ENCODE measurements at places on chromosomes 2 and 18.
A peak's percentile ranks its signal among the peaks of the same experiment; 100 is the strongest.

DNA sequence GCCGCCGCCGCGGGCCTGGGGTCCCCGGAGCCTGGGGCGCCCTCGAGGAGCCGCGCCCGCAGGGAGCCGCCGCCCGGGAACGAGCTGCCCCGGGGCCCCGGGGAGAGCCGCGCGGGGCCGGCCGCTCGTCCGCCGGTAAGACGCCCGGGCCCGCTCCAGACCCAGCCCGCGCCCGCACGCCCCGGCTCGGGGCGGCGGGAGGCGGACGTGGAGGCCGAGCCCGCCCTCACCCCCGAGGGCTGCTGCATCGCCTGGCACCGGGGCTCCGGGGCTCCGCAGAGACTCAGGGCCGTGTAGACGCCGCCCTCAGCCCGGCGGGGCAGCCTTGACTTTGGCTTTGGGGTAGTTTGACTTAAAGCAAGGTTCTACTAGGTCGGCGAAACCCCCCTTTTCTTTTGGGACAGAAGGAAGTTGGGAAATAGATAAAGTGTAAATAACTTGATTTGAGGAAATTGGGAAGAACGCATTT is 335 bp downstream of the ERFE start:
- peak; percentile 58 for DNase-seq

DNA sequence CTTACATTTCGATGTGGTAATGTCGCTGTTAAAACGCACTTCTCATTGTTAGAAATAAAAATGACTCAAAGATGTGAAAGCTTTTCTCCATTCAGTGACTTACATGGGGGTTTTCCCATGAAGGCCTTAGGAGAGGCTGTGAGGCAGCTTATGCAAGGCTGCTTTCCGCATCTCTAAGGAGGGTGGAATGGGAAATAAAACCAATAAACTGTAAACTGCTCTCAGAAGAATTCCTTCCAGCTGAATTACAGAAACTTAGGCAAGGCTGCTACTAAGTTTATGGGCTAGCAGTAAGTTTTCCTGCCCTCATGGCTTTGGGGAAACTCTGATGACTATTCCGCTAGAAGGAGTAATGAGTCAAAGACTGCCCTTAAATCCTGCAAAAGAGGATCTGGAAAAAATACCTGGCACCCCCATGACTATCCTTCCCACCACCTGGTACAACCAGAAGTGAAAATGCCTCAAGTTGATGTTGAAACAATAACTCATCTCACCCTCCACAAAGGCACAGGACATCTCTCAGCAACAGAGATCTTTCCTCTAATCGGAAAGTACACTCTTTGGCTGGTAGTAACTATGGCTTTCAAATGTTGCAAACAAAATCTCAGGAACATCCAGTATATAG is 97.7 kb upstream of the SMAD7 start:
- no peak for DNase-seq

GRCh38 chr2:121898483-121898882 is 143.0 kb downstream of the TSN start:
- no peak for DNase-seq

DNA sequence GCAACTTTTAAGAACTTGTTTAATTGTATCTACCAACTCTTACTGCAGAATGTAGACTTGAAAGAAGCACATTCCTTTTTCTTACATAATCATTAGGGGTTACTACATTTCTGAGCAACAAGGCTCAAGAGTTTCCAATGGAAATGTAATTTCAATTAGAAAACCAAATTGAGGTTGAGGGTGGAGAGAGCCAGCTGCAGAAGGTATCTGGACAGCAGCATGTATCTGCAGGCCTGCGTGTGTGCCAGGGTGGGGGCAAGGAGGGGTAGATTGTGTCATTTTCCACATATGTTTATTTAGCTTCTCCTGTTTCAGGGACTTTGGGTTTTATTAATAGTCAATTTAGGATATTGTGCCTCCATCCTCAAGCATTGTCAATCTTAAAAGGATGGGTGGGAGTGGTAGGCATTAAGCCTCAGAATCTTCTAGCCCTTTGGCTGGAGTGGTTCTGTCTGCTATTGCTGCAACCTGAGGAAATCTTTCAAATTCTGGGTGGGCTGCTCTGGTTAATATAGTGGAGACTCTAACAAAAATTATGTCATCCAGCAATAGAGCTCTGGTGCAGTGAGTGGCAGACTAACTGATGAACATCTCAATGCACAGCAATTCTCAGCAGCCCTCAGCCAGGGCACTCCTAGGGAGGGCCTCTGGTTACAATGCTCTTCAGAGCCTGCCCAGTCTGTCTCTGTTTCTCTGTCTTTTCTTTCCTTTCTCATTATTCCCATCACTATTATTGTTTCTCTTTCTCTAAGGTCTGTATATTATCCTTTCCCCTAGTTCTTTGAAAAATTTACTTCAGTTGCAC is 151.4 kb downstream of the RPIA start:
- DNase-seq, result no peak

DNA sequence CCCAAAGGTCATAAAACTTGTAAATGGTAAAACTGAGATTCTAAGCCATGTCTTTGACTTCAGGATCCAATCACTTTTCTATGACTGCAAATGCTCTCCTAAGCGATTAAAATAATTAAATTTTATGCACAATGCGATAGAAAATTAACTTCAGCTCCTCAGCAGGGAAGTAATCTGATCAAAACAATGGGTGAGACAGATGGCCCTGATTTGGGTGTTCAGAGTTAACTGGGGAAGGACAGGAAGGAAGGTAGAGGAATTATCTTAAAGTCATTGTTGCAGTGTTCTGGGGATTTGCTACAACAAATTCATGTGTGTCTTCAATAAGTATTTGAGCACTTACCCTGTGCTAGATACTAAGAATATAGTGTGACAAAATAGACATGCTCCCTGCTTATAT is 446.0 kb upstream of the MEX3C start:
- DNase-seq, result no peak

GRCh38 chr2:9844036-9844483 is 786 bp downstream of the TAF1B start:
- DNase-seq, result no peak

DNA sequence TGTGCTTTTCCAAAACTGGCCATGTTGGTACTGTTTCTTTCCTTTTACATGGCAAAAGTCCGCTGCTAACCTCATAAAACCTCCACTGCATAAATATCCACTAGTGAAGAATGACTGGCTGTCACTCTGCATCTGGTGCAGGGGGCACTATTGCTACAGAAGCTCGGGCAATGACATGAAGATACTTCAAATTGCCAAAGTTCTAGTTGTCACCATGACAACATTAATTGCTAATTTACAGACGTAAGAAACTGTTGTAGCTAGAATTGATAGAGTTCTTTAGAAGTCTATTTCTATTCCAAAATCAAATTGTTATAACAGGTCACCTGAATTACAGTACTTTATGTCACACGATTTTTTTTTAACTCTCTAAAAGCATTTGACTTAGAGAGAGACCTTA is 845 bp downstream of the CFAP210 start:
- DNase-seq, result peak; percentile 11

- DNase-seq, result peak; percentile 72
These were observed 10.1 kb downstream of the SRSF7 start for GRCh38 chr2:38740851-38741731.

DNA sequence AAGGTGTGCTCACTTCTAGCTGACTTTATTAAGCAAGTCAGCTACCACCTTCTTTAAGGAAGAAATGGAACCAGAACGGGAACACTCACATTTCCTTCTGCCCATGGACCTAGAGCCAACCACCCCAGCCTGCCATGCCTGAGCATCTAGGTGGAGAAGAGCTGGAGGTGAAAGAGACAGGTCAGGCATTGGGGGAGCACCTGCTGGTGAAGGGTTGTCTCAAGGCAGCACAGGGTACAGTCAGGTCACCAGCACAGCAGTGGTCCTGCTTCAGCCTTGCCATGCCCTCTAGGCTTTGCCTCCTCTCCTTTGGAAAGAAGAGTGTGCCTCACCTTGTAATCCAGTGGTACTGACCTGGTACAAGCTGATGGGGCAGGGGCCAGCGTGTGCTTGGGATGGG is 107.9 kb downstream of the KCNF1 start:
- DNase-seq, result no peak

- DNase-seq, result no peak
These were observed 241.0 kb downstream of the FSIP2 start for GRCh38 chr2:185979546-185980071.

DNA sequence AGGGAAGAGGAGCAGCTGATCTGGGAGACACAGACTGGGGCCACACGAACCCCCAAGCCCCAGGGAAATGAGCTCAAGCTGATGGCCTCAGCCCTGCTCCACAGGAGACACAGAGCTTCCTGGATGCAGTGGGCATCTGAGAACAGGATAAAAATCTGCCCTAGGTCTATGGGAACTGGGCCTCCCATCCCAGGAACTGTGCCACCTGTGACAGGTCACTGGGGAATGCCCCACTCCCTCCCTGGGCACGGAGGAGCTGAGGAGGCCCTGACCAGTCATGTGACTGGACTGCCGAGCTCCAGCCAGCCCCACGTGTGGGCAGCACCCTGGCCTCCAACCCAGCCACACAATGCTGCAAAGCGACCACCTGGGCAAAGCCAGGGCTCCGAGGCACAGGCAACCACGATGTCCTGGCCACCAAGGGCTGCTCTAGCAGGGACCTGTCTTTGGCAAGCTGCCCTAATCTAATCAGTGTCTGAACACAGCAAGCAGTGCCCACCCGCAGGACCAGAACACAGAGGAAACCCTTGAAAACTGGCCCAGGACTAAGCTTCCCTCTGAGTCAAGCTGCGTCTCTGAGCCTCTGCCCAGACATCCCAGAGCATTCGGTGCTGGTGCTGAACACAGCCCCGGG is 57.8 kb upstream of the ID2 start:
- no peak for DNase-seq

DNA sequence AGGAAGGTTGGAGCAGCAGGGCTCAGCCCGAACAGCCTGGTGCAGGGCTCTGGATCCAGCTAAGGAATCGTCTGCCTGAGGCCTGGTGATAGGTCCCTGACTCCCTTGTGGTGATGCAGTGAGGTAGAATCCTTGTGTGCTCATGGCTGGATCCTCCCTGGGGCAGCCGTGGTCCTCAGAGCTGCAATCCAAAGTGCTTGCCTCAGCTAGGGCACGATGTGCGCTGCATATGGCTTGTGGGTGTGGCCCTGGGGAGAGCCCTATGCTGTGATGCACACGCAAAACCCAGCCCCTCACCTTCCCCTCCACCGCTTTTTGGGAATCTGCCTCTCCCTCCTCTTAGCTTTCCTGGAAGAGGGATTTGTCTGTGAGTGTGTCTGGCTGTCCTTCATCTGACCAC is 142.2 kb downstream of the DYSF start:
- DNase-seq, result no peak

- DNase-seq, result no peak
These were observed 124.7 kb downstream of the ZFP36L2 start for GRCh38 chr2:43101751-43102150.

DNA sequence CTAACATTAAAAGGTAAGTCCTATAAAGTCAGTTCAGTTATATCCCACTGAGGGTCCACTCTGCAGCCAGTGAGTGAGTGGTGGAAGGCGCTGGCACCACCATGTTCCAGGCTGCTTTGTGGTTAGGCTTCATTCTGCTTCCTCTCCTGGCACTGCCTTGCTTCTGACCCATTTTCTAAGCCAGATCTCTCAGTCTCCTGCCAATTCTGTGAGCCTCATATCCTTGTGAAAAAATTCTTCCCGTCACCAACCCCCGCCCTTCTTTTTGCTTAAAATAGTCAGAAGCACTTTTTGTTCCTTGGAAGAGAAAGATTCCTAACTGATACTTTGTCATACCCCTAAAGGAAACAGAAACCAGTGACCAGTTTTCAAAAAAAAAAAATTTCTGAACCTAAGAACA is 139.8 kb upstream of the NCK2 start:
- DNase-seq, result no peak

GRCh38 chr2:134351016-134351415 is 97.1 kb downstream of the MGAT5 start:
- no peak for DNase-seq

- DNase-seq, result no peak
These were observed 181.5 kb downstream of the TCF4 start for GRCh38 chr18:55406451-55406991.

DNA sequence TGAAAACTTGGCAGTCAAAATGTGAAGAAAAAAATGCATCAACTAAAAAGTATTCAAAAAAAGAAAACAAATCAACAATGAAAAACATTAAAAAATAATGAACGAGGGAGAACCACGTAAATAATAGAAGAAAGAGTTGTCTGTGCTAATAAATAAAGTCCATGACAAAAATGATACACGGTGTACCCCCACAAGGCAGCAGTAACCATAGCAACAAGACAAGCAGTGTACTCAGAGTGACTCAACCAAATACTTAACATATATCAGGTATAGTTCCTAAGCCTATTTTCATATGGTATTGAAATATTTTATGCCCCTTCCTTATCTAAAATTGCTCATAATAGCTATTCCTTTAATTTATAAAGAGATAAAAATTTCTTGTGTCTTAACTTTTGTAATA is 162.3 kb upstream of the TMEM200C start:
- no peak for DNase-seq

- peak; percentile 10 for DNase-seq
These were observed 742 bp downstream of the RRM2 start for GRCh38 chr2:10123281-10123680.

DNA sequence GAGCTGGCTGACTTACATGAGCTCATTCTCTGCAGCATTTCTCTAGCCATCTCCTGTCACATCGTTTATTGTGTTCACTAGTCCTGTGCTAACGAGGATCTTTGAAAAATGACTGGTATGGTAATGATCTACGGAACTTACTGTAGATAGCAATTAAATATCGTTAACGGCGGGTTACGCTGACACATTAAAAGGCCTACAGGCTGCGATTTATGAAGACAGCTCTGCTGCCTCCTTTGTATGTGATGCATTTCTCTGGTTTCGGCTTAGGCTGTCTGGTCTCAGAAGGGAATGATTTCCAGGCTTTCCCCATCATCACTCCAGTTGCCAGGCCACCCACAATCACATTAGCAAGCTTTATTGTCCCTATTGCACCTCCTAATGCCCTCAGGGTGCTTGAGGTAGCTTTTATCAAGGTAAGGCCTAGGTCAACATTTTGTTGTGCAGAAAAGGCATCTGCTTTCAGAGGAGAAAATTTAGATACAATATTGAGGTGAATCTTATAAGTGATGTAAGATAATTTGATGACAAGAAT is 284.4 kb downstream of the SOX11 start:
- DNase-seq, result no peak

DNA sequence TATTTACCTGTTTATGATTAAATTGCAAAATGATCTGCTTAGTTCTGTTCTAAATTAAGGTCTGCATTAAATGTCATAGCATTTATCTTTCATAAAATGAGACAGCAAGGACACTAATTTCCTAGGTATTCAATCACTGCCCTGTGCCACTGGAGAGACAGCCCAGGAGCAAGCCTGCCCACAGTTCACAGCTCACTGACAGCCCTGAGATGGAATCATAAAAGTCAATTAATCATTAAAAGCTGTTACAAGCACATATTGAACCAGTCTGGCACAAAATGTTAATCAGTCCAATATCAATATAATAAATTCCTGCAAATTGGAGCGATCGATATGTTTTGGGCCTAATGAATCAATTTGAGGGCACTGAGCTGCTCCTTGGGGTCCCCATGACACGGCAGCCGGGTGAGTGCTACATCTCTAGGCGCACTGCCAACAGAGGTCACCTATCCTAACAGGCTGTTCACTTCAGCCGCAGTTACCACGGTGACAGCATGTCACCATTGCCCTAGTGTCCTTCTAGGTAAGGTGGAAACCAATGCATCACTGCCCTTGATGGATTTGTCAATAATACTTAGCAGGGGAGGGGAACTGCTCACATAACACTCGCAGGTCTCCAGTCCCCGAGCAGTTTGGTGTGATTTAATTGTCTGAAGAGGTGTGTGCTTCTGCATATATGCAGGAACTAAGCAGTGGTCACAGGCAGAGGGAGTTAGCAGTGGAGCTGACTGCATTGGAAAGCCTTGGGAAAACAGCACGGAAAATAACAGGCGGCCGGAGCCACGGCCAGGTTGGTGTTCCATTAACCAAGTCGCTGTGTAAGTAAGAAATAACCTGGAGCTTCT is 47.3 kb downstream of the POU3F3 start:
- DNase-seq, result no peak

Data from hematopoietic multipotent progenitor cell treated with erythropoietin and hydrocortisone succinate and interleukin-3 and kit ligand, for 15 days (in vitro differentiated cells).